ENCODE measurements at places on chromosomes 2 and 18.

DNA sequence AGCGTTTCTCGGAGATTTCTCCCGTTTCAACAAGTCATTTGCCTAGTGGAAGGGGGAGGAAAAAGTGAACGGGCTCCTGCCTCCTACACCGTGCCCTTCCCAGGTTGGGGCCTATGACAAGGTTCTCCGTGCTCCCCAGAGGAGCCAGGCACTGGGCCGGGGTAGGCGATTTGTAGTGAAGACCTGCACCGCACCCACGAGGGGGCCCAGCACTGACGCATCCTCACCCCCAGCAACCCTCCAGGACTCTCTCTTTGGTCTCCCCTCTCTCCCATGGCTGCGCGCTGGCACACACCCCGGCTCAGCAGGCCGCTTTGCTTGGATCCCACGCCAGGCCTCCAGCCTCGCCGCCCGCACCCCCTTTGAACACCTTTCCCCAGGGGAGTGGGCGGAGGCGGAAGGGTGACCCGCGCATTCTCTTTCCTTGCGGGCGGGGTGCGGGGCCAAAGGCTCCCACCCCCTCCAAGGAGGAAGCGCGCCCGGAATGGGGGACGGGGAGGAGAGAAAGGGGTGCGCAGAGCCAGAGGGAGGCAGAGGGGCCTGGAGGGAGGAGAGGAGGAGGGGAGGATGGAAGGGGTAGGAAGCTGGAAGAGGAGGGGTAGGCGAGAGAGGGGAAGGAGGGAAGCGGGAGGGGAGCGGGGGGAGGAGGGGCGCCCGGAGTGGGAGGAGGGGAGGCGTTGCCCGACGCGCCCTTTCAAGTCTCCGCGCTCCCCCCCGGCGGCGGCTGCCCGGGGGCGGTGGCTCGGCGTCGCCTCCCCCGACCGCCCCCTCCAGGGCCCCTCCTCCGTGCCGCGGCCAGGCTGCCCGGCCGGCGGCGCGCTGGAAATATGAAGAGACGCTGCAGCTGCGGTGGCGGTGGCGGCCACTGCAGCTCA is at the start of gene APCDD1:
TSS of gene APCDD1 (plus strand) at position 830 of the 875 bp plus-strand sequence. CDS start 347 bp downstream, outside the sequence.
- DNase-seq = no peak

DNA sequence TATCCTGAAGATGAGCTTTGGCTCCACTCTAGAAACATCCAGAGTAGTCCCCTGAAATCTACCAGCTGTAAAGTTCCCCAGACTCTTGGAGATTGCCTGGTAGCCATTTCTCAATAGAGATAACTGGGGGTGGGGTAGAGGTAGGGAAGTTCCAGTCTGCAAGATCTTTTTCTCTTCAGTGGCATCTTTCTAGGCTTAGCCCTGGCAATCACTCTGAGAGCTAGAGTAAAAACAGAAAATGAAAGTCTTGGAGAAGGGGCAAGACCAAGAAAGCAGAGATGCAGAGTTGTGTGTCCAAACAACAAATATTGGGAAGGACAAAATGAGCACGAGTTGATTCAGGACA is 41.8 kb upstream of the LCLAT1 start:
- DNase-seq = no peak

- no peak for DNase-seq
Measured at GRCh38 chr2:203003716-203004115, 11.0 kb upstream of the NBEAL1 start.

GRCh38 chr2:239895116-239895515 is 130.0 kb downstream of the NDUFA10 start:
- DNase-seq = no peak

DNA sequence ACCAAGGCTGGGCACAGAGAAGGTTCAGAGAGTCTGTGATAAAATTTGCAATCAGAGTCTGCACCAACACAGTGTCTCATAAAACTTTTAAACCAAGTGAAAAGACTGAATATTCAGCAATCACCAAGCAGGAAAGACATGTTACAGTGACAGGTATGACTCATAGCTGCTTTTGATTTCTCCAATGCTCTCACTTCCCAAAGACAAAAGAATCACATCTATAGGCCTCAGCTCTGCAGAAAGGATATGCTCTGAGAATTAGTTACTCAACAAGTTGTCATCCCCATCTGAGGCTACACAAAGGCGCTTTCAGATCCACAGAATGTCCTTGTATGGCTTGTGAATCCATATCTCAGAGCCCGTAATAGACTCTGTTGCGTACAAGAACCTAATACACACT is 92.5 kb downstream of the KCNF1 start:
- no peak for DNase-seq

GRCh38 chr2:98606431-98606830 is 1.9 kb downstream of the COA5 start:
- DNase-seq = no peak

GRCh38 chr2:160289831-160290230 is 89.8 kb upstream of the ITGB6 start:
- DNase-seq = no peak

- DNase-seq = no peak
Measured at GRCh38 chr2:18412980-18413675, 147.3 kb downstream of the RDH14 start.

DNA sequence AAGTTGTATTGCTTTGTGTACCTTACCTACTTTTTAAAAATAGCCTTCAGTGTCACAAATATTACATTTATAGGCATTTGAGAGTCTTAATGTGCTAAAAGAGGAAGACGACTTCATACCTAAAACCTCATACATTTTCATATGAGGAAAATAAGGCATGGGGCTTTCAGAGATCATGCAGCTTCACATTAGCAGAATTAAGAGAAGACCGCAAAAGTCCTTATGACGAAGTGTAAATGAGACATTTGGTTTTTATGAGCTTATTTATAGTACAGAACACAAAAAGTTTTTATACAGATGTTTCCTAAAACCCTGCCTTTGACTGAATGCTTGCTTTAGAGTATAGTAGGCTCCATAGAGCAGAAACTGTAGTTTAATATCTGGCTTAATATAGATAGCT is 10.1 kb upstream of the CCDC138 start:
- DNase-seq = no peak

DNA sequence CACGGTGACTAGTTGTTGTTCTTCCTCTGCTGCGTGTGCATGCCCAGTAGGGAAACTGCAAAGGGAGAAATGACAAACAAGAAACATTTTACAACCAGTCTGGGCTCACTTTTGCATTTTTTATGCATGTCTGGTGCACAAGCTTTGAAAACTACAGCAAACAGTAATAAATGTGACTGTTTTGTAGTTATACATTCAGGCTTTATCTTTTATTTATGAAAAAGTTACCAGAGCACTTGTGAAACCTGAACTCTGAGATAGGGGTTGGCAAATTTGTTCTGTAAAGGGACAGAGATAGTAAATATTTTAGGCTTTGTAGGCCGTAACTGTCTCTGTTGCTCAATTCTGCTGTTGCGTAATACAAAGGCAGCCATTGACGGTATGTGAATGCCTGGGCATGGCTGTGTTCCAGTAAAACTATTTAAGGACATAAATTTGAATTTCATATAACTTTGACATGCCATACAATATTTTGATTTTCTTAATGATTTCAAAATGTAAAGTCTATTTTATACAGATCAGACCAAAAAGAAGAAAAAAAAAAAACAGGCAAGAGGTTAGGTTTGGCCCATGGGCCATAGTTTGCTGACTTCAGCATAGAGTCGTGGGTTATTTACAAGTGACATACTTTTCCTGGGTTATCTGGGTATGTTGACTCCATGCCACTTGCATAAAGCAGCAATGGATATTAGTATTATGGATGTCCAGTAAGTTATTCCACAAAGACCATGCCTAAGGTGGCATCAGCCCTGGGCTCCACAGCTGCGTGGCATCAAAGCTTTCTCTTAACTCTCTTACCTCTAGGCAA is 53.6 kb upstream of the EML6 start:
- DNase-seq = no peak

GRCh38 chr2:8132879-8133278 is 549.0 kb upstream of the ID2 start:
- no peak for DNase-seq

GRCh38 chr18:44837482-44838180 is 156.9 kb downstream of the SETBP1 start:
- no peak for DNase-seq

DNA sequence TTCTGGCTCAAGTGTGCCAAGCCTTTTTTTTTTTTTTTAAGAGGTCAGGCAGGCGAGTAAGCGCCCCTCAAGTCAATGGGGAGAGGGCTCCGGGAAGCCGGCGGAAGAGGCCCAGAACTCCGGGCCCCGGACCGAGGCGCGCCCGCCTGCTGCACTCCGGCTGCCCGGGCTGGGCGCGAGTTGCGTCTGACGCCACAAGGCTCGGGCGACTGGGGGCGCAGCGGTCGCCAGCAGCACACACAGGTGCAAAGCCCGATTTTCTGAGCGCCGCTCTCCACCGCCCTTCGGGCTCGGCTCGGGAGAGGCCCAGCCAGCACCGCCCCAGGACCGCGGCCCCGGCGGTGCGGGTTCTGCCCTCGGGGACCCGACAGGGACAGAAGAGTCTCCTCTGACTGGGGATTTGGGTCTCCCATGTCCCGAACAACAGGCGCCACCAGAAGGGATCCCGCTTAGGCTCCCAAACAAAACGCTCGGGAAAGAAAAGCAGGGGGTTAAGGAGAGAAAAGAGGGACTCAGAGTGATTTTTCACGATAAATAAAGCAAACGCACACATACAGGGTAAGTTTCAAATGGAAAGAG is 787 bp downstream of the ERBB4 start:
- DNase-seq = no peak

DNA sequence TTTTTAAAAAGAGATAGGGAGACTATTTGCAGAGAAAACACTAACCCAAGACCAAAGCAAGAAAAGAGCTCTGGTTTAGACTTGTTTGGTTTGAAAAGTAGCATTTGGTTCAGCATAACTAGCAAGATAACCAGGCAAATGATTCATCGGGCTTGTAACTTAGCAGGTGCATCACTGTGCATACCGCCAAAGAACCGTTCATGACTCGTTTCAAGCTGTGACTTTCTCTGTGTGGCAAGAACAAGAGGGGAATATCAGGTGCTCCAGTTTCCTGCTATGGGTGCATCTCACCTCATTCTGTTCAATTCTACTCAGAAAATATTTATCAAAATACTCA is 244.9 kb downstream of the ETAA1 start:
- DNase-seq = no peak

DNA sequence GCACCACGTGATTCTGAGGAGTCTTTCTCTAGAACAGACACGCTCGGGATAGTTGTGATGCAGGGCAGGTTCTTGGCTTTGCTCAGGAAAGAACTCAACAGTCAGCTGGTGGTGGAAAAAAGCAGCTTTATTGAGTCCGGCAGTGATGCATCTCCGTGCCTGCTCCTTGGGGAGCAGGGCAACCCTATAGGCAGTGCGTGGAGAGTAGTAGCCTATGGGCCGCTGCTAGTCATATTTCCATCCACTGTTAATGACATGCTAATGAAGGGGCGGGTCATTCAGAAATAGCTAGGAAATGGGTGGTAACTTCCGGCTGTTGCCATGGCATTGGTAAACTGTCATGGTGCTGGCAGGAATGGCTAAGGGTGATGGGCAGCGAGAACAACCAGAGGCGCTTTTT is 11.6 kb upstream of the ACKR3 start:
- no peak for DNase-seq

GRCh38 chr2:165371356-165371755 is 98.1 kb upstream of the CSRNP3 start:
- DNase-seq = no peak

GRCh38 chr2:6053743-6054142 is 361.6 kb downstream of the SOX11 start:
- DNase-seq = no peak

Measured in stimulated activated CD8-positive, alpha-beta memory T cell treated with anti-CD3 and anti-CD28 coated beads, Interleukin-15, amount 100 ng/mL, for 4 hours (primary cell).